ENCODE measurements at places on chromosomes 7 and 10.

GRCh38 chr7:128946936-128947830 lies 9.5 kb downstream of the IRF5 start:
- H3K4me1 ChIP-seq, result peaks cover 12% of the 10 kb centered on the region
- no peak for DNase-seq
- no peak overlapping the region for H3K27ac ChIP-seq
- no peak overlapping the region for H3K4me3 ChIP-seq
- peaks cover 4% of the 10 kb centered on the region for H3K27me3 ChIP-seq

DNA sequence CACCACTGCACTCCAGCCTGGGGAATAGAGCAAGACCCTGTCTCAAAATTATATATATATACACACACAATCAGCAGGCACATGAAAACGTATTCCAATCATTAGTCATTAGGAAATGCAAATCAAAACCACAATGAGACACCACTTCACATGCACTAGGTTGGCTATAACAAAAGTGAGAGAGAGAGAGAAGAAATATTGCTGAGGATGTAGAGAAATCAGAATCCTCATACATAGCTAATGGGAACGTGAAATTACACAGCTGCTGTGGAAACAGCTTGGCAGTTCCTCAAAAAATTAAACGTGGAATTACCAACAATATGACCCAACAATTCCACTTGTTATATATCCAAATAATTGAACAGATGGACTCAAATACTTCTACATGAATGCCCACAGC lies 43.3 kb upstream of the CNNM1 start:
- no peaks in the 10 kb centered on the region for H3K4me1 ChIP-seq
- no peaks in the 10 kb centered on the region for H3K36me3 ChIP-seq
- H3K27me3 ChIP-seq, result no peaks in the 10 kb centered on the region
- H3K4me3 ChIP-seq, result no peak overlapping the region

- no peak overlapping the region for H3K4me3 ChIP-seq
- H3K27ac ChIP-seq, result no peak overlapping the region
- DNase-seq, result no peak
Measured at GRCh38 chr7:148714498-148714897, 15.8 kb downstream of the CUL1 start.

- no peak for DNase-seq
- H3K4me3 ChIP-seq, result no peak overlapping the region
- no peak overlapping the region for H3K27ac ChIP-seq
- H3K4me1 ChIP-seq, result peaks cover 16% of the 10 kb centered on the region
- peaks cover 8% of the 10 kb centered on the region for H3K36me3 ChIP-seq
Measured at GRCh38 chr10:127148066-127148932, 48.1 kb downstream of the INSYN2A start.

GRCh38 chr7:113100121-113100603 lies 13.5 kb upstream of the GPR85 start:
- no peak overlapping the region for H3K27ac ChIP-seq
- H3K4me1 ChIP-seq, result no peaks in the 10 kb centered on the region
- no peaks in the 10 kb centered on the region for H3K27me3 ChIP-seq
- no peaks in the 10 kb centered on the region for H3K36me3 ChIP-seq
- DNase-seq, result peak; percentile 43
- no peak overlapping the region for H3K4me3 ChIP-seq

- peaks cover 18% of the 10 kb centered on the region for H3K36me3 ChIP-seq
- H3K4me1 ChIP-seq, result peaks cover 11% of the 10 kb centered on the region
- no peak overlapping the region for H3K27ac ChIP-seq
- no peak for DNase-seq
- no peaks in the 10 kb centered on the region for H3K27me3 ChIP-seq
Measured at GRCh38 chr7:74059681-74060588, 23.7 kb upstream of the LIMK1 start.

GRCh38 chr10:21238717-21239116 lies 286.8 kb downstream of the SKIDA1 start:
- no peaks in the 10 kb centered on the region for H3K36me3 ChIP-seq
- DNase-seq, result no peak
- no peak overlapping the region for H3K4me3 ChIP-seq

GRCh38 chr10:48210391-48210790 lies 64.1 kb downstream of the FRMPD2 start:
- H3K27me3 ChIP-seq, result no peaks in the 10 kb centered on the region
- no peak overlapping the region for H3K4me3 ChIP-seq
- no peak overlapping the region for H3K27ac ChIP-seq
- no peaks in the 10 kb centered on the region for H3K36me3 ChIP-seq

- H3K4me1 ChIP-seq, result no peaks in the 10 kb centered on the region
- no peak for DNase-seq
- no peak overlapping the region for H3K27ac ChIP-seq
- H3K27me3 ChIP-seq, result no peaks in the 10 kb centered on the region
Measured at GRCh38 chr7:20722941-20723340, 63.7 kb downstream of the SP8 start.

- H3K27me3 ChIP-seq, result peaks cover 3% of the 10 kb centered on the region
- no peak overlapping the region for H3K4me3 ChIP-seq
- H3K36me3 ChIP-seq, result no peaks in the 10 kb centered on the region
- DNase-seq, result no peak
- H3K27ac ChIP-seq, result no peak overlapping the region
Measured at GRCh38 chr10:125980521-125981035, 84.2 kb downstream of the FANK1 start.

DNA sequence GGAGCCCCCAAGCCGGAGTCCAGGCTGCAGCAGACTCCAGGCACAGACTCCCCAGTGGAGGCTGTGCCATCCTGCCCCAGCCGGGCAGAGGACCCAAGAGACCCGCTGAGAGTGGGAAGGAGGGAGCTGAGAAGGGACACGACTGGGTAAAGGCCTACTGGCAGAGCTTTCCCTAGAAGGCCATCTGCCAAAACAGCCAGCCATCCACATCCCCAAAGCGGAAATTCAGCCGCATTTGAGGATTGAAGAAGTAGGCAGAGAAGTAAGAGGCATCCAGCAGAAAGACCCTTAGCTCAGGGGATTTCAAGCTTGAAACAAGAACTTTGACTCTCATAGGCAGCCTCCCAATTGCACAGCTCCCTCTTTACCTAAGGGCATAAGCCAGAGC lies 857 bp downstream of the CPXM2 start:
- H3K4me1 ChIP-seq, result no peaks in the 10 kb centered on the region
- peaks cover 52% of the 10 kb centered on the region for H3K27me3 ChIP-seq
- peak overlapping the region; percentile 29 for H3K27ac ChIP-seq
- H3K36me3 ChIP-seq, result no peaks in the 10 kb centered on the region
- no peak overlapping the region for H3K4me3 ChIP-seq

GRCh38 chr7:80790877-80791276 lies 128.0 kb downstream of the SEMA3C start:
- no peak overlapping the region for H3K4me3 ChIP-seq
- DNase-seq, result peak; percentile 66
- H3K27me3 ChIP-seq, result no peaks in the 10 kb centered on the region

DNA sequence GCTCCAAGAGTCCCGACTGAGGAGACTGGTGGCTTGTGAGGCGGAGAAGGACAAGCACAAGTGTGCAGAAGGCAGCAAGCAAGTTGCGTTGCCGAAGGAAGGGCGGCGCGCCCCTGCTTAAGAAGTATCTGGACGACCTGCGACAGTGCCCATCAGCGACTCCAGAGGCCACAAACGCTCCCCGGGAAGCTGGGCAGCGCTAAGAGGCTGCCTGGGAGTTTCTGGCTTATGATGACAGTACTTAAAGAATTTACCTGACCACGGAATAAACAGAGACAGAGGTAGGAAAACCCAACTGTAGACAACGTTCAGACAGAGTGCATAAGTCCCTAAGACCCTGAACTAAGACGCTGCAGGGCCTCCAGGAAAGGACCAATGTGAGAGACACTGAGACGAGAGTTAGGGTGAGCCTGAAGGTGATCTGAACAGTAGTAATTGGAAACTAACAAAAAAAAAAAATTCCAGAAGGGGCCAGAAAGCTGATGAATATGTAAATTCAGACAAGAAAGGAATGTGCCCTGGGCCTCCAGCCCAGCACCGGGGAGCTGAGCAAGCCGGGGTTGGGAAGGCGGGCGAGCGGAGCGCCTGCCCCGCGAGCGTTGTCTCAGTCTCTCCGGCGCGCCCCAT lies 1.0 kb downstream of the OSBPL3 start:
- H3K27ac ChIP-seq, result no peak overlapping the region
- DNase-seq, result no peak
- H3K4me1 ChIP-seq, result peaks cover 23% of the 10 kb centered on the region
- no peaks in the 10 kb centered on the region for H3K36me3 ChIP-seq
- H3K27me3 ChIP-seq, result peaks cover 46% of the 10 kb centered on the region
- peak overlapping the region; percentile 62 for H3K4me3 ChIP-seq

- no peak overlapping the region for H3K4me3 ChIP-seq
- H3K27ac ChIP-seq, result peak overlapping the region; percentile 66
- H3K27me3 ChIP-seq, result no peaks in the 10 kb centered on the region
- no peak for DNase-seq
- peaks cover 15% of the 10 kb centered on the region for H3K36me3 ChIP-seq
Measured at GRCh38 chr7:107594961-107595737, 15.1 kb downstream of the BCAP29 start.

- no peak overlapping the region for H3K27ac ChIP-seq
- no peaks in the 10 kb centered on the region for H3K27me3 ChIP-seq
- H3K4me1 ChIP-seq, result no peaks in the 10 kb centered on the region
- no peaks in the 10 kb centered on the region for H3K36me3 ChIP-seq
- DNase-seq, result no peak
Measured at GRCh38 chr7:113207441-113207840, 89.1 kb upstream of the SMIM30 start.

- no peak overlapping the region for H3K4me3 ChIP-seq
- no peaks in the 10 kb centered on the region for H3K36me3 ChIP-seq
- no peak overlapping the region for H3K27ac ChIP-seq
- no peaks in the 10 kb centered on the region for H3K27me3 ChIP-seq
Measured at GRCh38 chr10:14820010-14820774, 17.6 kb downstream of the CDNF start.

GRCh38 chr10:90917238-90917967 lies 3.5 kb downstream of the ANKRD1 start:
- H3K27me3 ChIP-seq, result no peaks in the 10 kb centered on the region
- no peak overlapping the region for H3K4me3 ChIP-seq
- peaks cover 12% of the 10 kb centered on the region for H3K4me1 ChIP-seq
- DNase-seq, result peak; percentile 68
- H3K36me3 ChIP-seq, result peaks cover 3% of the 10 kb centered on the region

DNA sequence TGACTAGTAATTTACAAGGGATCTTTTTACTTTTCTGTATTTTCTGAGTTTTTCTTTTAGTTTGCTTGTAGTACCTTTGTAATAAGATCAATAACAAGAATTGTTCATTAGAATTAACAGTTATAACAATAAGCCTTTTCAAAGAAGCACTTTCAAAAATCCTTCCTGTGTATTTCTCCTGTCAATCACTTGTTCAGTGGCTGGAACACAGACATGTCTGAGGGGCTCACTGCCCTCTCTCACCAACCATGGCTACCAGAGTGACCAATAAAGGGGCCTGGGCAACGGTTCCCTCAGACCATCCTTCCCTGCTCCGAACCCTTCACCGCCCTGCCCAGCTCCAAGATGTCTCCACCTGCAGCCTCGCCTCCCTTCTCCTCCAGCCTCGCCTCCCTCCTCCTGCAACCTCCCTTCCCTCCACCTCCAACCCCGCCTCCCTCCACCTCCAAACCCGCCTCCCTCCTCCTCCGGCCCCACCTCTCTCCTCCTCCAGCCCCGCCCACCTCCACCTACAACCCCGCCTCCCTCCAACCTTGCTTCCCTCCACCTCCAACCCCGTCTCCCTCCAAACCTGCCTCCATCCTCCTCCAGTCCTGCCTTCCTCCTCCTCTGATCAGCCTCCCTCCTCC lies 353.4 kb downstream of the TNS3 start:
- H3K4me3 ChIP-seq, result no peak overlapping the region
- H3K27ac ChIP-seq, result no peak overlapping the region
- H3K36me3 ChIP-seq, result no peaks in the 10 kb centered on the region
- DNase-seq, result no peak
- H3K4me1 ChIP-seq, result peaks cover 2% of the 10 kb centered on the region

DNA sequence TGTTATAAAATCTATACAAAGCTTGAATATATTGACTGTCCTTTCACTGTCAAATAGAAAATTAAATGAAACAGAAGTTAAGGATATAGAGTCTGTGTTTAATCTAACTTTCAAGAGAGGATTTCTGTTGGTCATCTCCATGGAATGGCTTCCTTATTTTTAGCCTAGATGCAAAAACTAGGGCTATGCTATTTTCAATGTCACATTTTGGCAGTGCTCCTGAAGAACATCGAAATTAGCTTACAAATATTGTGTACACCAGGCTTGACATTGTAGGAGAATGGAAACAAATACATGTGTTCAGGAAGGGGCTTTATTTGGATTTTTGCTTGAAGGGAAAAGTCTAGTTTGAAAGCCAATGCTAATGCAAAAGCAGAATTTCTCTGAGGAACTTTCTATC lies 295.4 kb downstream of the CDK14 start:
- H3K36me3 ChIP-seq, result no peaks in the 10 kb centered on the region
- no peaks in the 10 kb centered on the region for H3K27me3 ChIP-seq
- H3K27ac ChIP-seq, result no peak overlapping the region
- no peaks in the 10 kb centered on the region for H3K4me1 ChIP-seq
- no peak for DNase-seq

- no peaks in the 10 kb centered on the region for H3K27me3 ChIP-seq
- DNase-seq, result no peak
- H3K4me1 ChIP-seq, result peaks cover 6% of the 10 kb centered on the region
- no peak overlapping the region for H3K27ac ChIP-seq
- no peaks in the 10 kb centered on the region for H3K36me3 ChIP-seq
Measured at GRCh38 chr7:157910446-157910845, 573.6 kb downstream of the DNAJB6 start.

GRCh38 chr7:69860941-69861622 lies 262.8 kb downstream of the AUTS2 start:
- no peak overlapping the region for H3K4me3 ChIP-seq
- no peaks in the 10 kb centered on the region for H3K27me3 ChIP-seq
- no peaks in the 10 kb centered on the region for H3K36me3 ChIP-seq
- DNase-seq, result no peak

- H3K36me3 ChIP-seq, result no peaks in the 10 kb centered on the region
- no peak for DNase-seq
- peaks cover 5% of the 10 kb centered on the region for H3K27me3 ChIP-seq
- H3K4me1 ChIP-seq, result peaks cover 17% of the 10 kb centered on the region
- peak overlapping the region; percentile 55 for H3K4me3 ChIP-seq
- H3K27ac ChIP-seq, result peak overlapping the region; percentile 47
Measured at GRCh38 chr10:75294518-75294865, 58.7 kb upstream of the COMTD1 start.

- no peak for DNase-seq
- H3K4me3 ChIP-seq, result no peak overlapping the region
- no peaks in the 10 kb centered on the region for H3K4me1 ChIP-seq
- peaks cover 14% of the 10 kb centered on the region for H3K27me3 ChIP-seq
- H3K36me3 ChIP-seq, result no peaks in the 10 kb centered on the region
- no peak overlapping the region for H3K27ac ChIP-seq
Measured at GRCh38 chr10:86071758-86072157, 294.8 kb downstream of the GRID1 start.

DNA sequence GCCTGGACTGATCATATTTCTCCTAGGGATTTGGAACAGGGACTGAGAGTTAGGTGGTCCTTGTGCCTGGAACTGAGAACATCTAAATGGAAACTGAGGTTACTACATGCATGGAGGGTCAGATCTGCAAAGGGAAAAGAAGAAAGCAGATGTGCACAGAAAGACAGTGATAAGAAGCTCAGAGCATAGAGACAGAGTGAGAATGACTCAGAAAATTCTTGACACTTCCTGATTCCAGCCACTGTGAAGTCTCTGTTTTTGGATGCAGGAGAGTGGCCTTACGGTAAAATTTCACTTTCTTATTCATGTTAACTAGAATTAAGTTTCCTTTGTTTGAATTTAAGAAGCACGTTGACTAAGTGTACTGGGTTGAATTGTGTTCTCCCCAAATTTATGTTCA lies 241.7 kb downstream of the TMEM26 start:
- H3K4me1 ChIP-seq, result no peaks in the 10 kb centered on the region
- no peaks in the 10 kb centered on the region for H3K36me3 ChIP-seq
- no peak overlapping the region for H3K4me3 ChIP-seq

- no peaks in the 10 kb centered on the region for H3K4me1 ChIP-seq
- no peak overlapping the region for H3K27ac ChIP-seq
- no peaks in the 10 kb centered on the region for H3K27me3 ChIP-seq
Measured at GRCh38 chr7:24349339-24349738, 65.3 kb downstream of the NPY start.

Data from muscle of leg (tissue), 16 donors.